ENCODE measurements at places on chromosomes 11 and 22.

DNA sequence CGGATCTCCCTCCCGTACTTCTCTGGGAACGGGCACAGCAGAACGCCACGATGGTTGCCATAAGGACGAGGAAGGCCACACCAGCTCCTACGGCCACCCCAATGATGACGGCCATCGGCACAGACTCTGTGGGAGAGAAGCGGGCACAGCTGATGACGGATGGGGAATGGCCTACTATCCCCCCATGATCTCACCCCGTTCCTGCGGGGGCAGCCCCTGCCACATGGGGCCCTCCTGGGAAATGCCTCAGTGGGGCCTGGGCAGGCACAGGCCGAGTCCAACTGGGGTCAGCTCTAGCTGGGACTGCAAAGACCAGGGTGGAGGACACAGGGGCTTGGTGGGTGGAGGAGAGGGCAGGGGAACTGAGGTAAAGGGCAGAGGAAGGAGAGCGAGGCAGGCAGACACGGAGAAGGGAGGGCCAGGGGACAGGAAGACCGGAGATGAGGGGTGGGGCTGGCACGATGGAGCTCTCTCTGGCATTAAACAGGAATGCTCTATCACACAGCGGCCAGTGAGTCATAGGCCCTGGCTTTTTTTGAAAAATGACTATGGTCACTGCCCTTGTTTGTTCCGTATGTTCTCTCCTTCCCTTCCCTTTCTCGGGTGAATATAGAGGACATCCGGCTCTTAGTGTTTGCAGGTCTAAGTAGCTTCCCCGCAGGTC is 76.0 kb downstream of the ST3GAL4 start:
- DNase-seq: no peak

DNA sequence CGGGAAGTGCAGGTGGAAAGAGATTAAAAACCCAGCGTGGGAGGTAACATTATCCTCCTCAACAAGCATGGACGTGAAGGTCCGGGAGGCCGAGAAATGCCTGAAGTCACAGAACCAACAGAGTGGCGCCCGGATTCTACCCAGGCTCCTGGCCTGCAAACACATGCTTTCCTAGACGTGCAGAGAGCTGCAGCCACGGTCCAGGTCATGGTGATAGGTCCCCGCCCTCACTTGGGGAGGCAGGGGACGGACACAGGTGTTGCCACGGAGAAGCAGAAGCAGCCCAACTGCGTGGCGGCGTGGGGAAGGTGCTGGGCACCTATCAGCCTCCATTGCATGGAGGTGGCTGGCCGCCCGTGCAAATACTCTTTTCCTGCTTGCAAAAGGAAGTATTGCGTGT is 148.8 kb downstream of the MPPED1 start:
- DNase-seq: no peak

GRCh38 chr11:31819621-31820437 is 8.7 kb upstream of the PAX6 start:
- no peak for DNase-seq

DNA sequence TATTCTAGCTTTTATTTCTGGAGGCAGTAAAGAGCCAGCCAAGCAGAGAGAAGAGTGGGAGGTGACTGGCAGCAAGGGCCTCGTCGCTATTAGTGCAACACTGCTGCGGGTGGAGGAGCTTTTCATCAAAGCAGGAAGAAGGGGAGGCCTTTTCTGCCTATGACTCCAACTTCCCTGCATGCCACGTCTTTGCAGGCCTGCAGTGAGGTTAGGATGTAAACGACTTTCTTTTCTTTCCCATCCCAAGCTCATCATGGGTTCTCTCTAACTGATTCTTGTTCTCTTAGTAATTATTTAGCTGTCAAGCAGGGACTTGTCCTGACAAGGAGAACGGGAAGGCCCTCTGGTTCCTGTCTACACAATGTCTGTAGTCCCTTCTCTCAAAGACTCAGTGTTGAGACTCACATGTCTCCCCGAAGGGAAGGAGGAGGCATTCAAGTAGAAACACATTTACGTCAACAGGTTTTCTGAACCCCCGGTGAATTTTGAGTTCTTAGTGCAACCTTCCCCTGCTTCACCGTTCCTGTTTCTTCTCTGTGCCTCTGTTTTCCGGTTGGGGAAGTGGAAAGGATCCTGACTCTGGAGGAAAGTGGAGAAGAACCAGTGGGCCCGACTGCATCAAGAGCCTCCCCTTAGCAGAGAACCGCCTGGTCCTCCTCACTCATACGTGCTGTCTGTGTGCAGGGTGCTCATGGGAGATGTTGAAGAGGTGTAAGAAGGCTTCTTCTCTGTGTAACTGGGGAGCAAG is 56.9 kb downstream of the PACS1 start:
- peak; percentile 83 for DNase-seq

DNA sequence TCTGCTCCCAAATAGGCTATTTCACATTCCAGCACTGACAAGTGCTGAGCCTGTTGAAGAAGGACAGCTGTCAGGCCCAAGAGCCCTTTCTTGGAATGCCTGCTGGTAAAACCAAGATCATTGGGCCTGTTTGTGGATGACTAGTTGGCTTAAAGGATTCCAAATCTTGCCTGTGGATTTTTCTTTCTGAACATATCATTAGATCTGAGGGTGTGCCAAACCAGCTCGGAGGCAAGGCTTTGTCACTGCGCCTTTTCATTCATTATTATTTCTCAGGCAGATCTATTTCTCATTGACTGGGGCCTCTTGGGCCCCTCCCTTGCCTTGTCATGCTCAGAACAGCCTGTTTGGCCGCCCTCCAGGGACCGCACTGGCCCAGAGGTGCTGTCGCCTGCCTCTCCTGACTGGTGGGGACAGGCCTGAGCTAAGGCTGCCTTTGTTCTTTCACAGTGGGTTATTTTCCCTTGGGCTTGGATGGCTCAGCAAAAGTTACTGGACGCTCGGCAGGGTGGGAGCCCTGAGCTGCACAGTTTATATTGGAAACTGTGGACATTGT is 222.7 kb upstream of the SESN3 start:
- DNase-seq: peak; percentile 76

DNA sequence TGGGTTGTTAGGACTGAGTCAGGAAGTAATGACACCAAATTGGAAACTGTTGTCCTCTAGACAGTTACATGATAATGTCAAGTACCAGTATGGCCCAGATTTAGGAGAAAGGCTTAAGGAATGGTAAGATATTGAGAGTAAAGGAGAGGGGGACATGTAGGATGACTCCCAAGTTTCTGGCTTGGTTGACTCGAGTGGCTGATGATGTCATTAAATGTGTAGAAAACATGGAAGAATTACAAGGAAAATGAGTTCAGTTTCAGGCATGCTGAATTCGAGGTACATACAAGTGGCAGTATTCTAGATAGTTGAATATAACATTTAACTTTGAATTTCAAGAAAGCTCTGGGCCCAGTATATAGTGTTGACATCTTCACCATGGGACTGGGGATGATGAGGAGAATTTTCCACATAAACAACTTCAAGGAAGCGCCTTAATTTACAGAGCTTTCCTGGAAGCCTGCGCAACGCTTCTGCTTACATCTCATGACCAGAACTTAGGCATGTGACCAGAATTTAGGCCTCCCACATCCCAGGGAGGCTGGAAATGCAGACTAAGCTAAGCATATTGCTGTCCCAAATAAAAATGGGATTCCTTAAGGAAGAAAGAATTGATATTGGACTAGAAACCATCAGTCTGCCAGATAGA is 3.8 kb downstream of the CFAP300 start:
- DNase-seq: no peak

- DNase-seq: peak; percentile 39
These were observed 46.4 kb downstream of the CD82 start for GRCh38 chr11:44611687-44612434.

- no peak for DNase-seq
These were observed 104.5 kb upstream of the TEAD1 start for GRCh38 chr11:12569499-12570425.

DNA sequence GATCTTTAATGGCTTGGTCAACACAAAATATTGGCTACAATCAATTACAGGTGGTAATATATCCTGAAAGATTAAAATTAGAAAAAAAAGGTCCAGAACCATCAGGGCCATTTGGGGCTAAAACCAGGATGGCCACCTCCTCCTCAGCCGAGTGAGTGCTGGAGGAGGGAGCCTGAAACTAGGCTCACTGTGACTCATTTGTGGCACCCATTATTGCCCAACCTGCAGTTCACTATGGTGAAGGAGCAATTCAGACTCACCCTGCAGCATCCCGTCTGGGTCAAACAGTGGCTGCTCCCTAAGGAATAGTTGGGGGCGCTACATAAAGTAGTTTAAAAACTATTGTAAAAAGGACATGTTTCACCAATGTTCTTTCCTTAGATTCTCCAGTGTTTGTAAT is 60.7 kb downstream of the GLYATL1 start:
- no peak for DNase-seq

DNA sequence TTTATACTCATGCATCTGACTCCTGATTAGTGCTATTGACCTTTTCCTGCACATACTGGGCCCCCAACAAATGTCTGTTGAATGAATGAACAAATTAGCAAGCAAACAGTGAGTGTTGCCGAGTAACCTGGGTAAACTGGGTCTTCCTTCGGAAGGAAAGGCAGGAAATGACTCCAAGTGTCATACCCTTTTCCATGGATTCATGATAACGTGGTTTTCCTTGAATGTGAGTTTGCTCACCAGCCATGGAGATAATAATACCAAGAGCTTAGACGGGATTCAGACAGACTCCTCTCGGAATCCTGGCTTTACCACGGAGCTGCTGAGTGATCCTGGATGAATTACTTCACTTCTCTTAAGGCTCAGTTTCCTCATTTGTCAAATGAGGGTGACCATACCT is 16.7 kb downstream of the TECTA start:
- DNase-seq: no peak

DNA sequence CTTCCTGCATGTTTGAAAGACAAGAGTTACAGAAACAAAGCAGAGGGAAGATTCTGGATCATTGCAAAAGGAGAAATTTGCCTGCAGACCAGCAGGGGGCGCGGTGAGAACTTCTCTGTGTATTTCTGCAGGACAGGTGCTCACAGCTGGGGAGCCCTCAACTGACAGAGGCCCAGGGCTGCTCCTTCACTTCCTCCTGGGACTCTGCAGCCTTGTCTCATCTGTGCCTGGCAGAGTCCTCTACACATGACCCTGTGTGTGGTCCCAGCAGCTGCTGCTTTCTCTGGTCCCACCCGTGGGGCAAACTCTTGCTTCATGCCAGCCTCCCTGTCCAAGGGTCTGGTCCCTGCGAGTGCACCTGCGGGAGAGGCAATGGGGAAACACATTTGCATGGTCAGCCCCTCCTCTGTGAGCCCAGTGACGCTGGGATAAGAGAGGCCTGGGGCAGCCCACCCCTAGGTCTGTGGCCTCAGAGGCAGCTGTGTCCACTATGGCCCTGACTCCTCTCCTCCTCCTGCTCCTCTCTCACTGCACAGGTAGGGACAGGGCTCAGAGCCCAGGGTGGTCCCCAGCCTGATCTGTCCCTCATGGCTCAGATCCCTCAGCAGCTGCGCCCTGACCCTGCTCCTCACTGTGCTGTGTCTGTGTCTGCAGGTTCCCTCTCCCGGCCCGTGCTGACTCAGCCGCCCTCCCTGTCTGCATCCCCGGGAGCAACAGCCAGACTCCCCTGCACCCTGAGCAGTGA is 43.2 kb upstream of the VPREB1 start:
- DNase-seq: peak; percentile 63

All from hematopoietic multipotent progenitor cell treated with erythropoietin and hydrocortisone succinate and interleukin-3 and kit ligand, for 4 days (in vitro differentiated cells).